ENCODE measurements at places on chromosomes 3 and 15. TPM values are rescaled to one million over a fixed set of nuclear protein-coding genes. Genes with fewer than 3 reads are reported as not detected.

DNA sequence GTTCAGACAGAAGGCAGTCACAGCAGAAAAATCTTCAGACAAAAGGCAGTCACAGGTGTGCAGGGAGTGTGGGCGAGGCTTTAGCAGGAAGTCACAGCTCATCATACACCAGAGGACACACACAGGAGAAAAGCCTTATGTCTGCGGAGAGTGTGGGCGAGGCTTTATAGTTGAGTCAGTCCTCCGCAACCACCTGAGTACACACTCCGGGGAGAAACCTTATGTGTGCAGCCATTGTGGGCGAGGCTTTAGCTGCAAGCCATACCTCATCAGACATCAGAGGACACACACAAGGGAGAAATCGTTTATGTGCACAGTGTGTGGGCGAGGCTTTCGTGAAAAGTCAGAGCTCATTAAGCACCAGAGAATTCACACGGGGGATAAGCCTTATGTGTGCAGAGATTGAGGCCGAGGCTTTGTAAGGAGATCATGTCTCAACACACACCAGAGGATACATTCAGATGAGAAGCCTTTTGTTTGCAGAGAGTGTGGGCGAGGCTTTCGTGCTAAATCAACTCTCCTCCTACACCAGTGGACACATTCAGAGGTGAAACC is 27.6 kb downstream of the ZNF589 start:
- H3K27ac ChIP-seq, result peak overlapping the region; percentile 72
- H3K36me3 ChIP-seq, result peaks cover 2% of the 10 kb centered on the region
- peak; percentile 53 for DNase-seq
- H3K27me3 ChIP-seq, result no peaks in the 10 kb centered on the region

The C3orf22 gene
- not detected for total RNA-seq

The PSTPIP1 gene
- total RNA-seq, result not detected

The SLC51B gene
- 15.4 TPM for total RNA-seq

GRCh38 chr15:49370782-49371181 is 52.3 kb upstream of the FGF7 start:
- H3K27ac ChIP-seq, result no peak overlapping the region
- no peaks in the 10 kb centered on the region for H3K36me3 ChIP-seq
- H3K4me1 ChIP-seq, result no peaks in the 10 kb centered on the region
- H3K4me3 ChIP-seq, result no peak overlapping the region
- DNase-seq, result no peak

GRCh38 chr3:48276911-48277641 is 36.2 kb downstream of the ZNF589 start:
- no peak for DNase-seq
- no peaks in the 10 kb centered on the region for H3K27me3 ChIP-seq

DNA sequence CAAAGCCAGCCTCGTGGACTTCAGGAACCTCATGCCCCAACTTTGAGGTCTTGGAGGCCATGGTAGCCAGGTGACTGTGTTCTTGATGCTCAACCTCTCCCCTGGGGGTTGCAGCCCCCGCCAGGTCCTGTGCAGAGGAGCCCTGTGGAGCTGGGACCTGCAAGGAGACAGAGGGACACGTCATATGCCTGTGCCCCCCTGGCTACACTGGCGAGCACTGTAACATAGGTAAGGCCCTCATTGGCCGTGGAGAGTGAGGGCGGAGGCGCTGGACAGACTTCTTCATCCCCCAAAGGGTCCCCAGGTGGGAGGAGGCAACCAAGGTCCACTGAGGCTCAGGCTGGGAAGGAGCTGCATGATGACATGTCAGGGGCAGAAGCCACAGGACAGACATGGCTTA is 35.1 kb downstream of the HAPLN3 start:
- no peaks in the 10 kb centered on the region for H3K36me3 ChIP-seq
- no peak overlapping the region for H3K4me3 ChIP-seq
- no peaks in the 10 kb centered on the region for H3K27me3 ChIP-seq
- H3K4me1 ChIP-seq, result no peaks in the 10 kb centered on the region
- H3K27ac ChIP-seq, result no peak overlapping the region
- DNase-seq, result no peak

GRCh38 chr15:48634893-48635292 is 10.6 kb downstream of the FBN1 start:
- H3K4me1 ChIP-seq, result no peaks in the 10 kb centered on the region
- no peak overlapping the region for H3K4me3 ChIP-seq
- no peak for DNase-seq
- H3K27ac ChIP-seq, result no peak overlapping the region

The LRRIQ4 gene
- total RNA-seq, result not detected

- no peak overlapping the region for H3K4me3 ChIP-seq
- DNase-seq, result no peak
- no peaks in the 10 kb centered on the region for H3K4me1 ChIP-seq
- no peaks in the 10 kb centered on the region for H3K36me3 ChIP-seq
Observed at GRCh38 chr3:61927332-61927731, 366.0 kb downstream of the PTPRG start.

The NRROS gene
- total RNA-seq, result 1.5 TPM

DNA sequence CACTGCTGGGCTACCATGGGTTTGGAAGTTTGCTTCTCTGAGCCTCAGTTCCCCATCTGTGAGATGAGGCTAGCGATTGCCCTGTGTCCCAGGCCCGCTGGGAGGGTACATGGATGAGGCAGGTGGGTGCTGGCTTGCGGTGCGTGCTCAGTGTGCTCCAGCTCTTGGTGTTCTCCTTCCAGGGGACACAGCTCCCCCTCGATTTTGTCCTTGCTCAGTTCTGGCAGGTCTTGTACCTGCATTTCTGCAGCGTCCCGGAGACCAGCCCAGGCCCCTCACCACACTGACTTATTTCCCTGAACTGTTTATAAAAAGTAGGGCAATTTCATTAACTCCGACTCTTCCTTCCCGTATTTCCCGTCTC is 95.4 kb downstream of the TBC1D2B start:
- no peaks in the 10 kb centered on the region for H3K27me3 ChIP-seq
- no peak overlapping the region for H3K4me3 ChIP-seq
- DNase-seq, result no peak
- no peak overlapping the region for H3K27ac ChIP-seq
- no peaks in the 10 kb centered on the region for H3K36me3 ChIP-seq

The SLC12A6 gene
- 8.9 TPM for total RNA-seq

DNA sequence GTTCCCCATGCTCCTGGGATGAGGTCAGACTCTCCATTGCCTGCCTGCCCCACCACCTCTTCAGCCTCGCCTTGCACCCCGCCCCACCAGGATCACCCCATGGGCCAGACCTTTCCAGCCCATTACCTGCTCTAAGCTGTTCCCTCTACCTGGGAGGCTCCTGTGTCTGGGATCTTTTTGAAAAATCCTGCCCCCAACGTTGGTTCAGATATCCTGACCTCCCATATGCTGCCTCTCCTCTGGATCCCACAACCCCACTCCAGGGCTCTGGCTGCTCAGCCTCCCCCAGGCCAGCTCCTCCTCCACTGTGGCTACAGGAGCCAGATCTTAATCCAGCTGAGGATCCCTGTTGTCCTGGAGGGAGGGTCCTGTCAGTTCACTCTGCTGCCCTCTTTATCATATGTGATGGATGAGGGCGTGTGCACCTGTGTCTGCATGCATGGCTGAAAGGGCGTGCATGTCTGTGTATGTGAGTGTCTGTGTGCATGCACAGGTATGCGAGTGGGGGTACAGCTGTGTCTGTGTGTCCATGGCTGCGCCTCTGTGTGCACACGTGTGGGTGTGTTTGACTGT is 21.7 kb upstream of the ALAS1 start:
- no peak overlapping the region for H3K27ac ChIP-seq
- H3K4me3 ChIP-seq, result no peak overlapping the region
- peaks cover 6% of the 10 kb centered on the region for H3K4me1 ChIP-seq
- H3K36me3 ChIP-seq, result no peaks in the 10 kb centered on the region
- H3K27me3 ChIP-seq, result no peaks in the 10 kb centered on the region
- DNase-seq, result no peak

The DNAJA4 gene
- 1.1 TPM for total RNA-seq

The CD200 gene
- total RNA-seq, result 0.45 TPM

Data from Caco-2 (cell line).